ENCODE measurements at places on chromosomes 16 and 17. TPM values are rescaled to one million over a fixed set of nuclear protein-coding genes. Genes with fewer than 3 reads are reported as not detected.

DNA sequence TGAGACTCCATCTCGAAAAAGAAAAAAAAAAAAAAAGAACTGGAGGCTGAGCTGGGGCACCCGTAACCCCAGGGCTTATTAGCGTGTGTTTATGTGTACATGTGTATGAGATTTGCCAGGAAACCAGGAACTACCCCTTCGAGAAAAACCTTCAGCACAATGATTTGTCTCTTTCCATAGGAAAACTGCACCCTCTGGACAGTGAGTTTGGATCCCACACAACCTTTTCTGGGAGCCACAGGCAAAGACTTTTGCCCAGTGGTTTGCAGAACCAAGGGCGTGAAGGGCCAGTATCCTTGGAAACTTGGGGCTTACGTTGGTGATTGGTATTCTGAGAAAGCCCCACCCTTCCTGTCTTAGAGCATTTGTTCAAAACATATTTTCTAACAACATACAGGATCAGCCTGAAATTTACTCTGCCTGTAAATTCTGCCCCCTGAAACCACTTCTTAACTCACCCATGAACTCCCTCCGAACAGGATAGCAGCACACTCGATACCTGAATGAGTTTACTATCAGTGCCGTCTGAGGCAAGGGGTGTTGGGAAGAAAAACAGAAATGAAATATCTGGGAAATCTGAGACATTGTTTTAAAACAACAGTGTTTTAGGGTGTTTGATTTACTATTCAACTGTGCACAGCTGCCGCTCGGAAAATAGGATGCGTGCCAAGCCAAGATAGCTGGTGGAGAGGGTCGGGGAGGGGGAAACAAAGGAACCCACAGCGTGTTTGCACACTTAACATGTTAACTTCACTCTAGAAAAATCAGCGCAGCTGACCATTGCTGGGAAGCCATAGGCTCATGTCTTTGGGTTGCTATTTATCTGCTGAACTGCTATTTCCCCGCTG is 40.2 kb upstream of the MAF start:
- no peaks in the 10 kb centered on the region for H3K4me1 ChIP-seq
- no peak overlapping the region for H3K27ac ChIP-seq
- DNase-seq, result no peak
- no peaks in the 10 kb centered on the region for H3K27me3 ChIP-seq
- no peaks in the 10 kb centered on the region for H3K36me3 ChIP-seq

GRCh38 chr17:79282294-79282693 is 207.7 kb downstream of the ENGASE start:
- H3K27ac ChIP-seq, result no peak overlapping the region
- no peaks in the 10 kb centered on the region for H3K27me3 ChIP-seq
- no peak overlapping the region for H3K4me3 ChIP-seq
- H3K4me1 ChIP-seq, result 0 out of 2 replicates have a peak, but pooled peaks cover 5% of the 10 kb centered on the region
- no peak for DNase-seq

DNA sequence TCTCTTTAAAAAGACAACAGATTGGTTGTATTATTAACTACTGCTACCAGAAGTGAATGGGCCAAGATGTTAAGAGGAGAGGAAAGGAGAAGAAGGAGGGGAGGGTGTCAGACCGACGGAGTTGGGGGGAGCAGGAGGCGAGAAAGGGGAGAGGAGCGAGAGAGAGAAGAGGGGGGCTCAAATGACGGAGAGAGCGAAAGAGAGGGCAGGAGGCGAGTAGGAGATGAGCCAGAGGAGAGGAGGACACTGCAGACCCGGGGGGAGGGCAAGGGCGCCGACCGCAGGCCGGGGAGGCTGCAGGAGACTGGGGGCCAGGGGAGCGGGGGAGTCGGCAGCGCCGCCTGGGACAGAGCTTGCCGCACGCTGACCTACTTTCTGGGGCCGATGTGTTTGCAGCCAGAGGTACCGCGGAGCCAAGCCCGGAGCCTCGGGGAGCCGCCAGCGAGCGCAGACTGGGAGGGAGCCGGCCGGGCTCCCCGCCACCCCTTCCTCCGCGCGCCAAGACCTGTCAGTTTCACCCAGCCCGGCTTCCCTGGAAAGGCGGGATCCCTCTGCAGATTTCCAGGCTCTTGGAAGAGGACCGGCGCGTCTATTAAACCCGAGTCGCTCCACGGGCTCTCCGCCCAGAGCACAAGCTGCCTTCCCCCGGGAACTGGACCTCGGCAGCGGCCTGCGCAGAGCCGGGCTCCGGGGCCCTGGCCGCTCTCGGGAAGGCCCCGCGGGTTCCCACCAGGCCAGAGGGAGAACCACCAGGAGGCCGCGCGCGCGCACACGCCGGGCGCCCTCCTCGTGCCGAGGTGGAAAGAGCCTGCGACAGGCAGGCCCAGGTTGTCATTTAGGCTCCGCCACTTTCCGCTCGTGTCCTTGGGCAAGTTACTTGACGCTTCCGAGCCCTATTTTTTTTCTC is 74.6 kb downstream of the CMC2 start:
- H3K36me3 ChIP-seq, result no peaks in the 10 kb centered on the region
- DNase-seq, result peak; percentile 65
- peaks cover 17% of the 10 kb centered on the region for H3K4me1 ChIP-seq
- H3K4me3 ChIP-seq, result peak overlapping the region; percentile 78
- peaks cover 39% of the 10 kb centered on the region for H3K27me3 ChIP-seq

DNA sequence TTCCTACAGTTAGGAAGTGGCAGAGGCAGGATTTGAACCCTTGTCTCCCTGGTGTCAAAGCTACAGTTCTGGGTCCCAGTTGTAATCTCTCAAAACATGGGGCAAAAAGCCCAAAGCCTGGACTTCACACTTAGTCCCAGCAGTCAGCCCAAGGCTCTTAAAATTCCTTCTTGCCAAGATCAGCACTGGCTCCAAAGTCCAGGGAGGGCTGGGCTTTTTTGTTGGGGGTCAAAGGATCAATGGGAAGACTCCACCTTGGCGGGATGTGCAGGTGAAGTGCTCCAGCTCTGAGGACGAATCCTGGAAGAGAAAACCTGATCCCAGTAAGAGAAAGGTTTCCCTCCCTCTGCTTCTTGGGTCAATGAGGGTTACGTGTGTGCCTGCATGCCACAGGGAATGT is 195.5 kb downstream of the HAPSTR1 start:
- H3K4me3 ChIP-seq, result no peak overlapping the region
- peaks cover 2% of the 10 kb centered on the region for H3K27me3 ChIP-seq
- no peaks in the 10 kb centered on the region for H3K4me1 ChIP-seq
- no peak for DNase-seq

DNA sequence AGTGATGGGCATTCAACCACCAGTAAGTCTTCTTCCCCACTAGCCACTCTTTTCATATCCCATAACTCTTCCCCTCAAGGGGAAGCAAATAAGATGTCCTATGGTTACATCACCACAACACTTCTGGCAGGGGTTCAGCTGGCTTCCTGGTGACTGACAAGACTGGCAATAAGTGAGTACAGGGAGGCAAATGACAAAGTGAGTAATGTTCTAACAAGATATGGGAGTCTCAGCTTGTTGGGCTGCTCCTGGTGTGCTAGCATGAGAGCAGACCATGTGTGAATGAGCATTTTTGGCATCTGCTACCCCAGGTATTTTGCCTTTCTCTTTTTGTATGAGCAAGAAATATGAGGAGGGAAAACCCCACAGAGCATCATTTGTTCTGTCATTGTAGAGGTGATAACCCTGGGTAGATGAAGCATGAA is 9.9 kb downstream of the TMIGD1 start:
- no peaks in the 10 kb centered on the region for H3K36me3 ChIP-seq
- no peaks in the 10 kb centered on the region for H3K27me3 ChIP-seq
- no peak overlapping the region for H3K27ac ChIP-seq
- H3K4me3 ChIP-seq, result no peak overlapping the region
- H3K4me1 ChIP-seq, result no peaks in the 10 kb centered on the region

The EVI2B gene
- 0.37 TPM for total RNA-seq

DNA sequence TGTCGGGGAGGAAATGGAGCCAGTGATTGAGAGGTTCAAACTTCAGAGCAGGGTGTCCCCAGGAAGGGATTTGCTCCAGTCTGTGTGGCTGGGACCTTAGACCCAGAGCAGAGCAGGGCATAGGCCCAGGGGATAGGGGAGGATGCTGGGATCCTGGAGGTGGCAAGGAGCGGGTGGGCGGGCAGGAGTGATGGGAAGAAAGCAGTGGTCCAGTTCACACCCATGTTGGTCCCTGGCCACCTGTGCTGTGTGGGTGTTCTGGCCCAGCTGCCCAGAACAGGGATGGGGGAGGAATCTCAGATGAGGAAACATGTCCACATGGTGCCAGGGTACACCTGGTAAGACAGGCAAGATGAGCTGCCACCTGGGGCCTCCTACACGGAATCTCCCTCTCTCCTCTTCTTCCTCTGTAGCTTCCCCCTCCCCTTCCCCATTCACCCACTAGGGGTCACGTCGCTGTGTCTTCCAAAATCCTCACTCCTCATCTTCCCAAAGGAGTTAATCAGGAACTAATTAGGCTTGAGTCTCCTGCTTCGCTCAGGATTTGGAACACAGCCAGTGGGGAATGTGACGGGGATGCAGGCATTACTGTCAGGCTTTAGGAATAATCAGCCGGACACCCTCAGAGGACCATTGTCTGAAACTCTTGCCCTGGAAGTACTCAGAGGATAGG is 2.3 kb downstream of the BEAN1 start:
- no peak overlapping the region for H3K27ac ChIP-seq
- H3K36me3 ChIP-seq, result no peaks in the 10 kb centered on the region
- H3K4me3 ChIP-seq, result no peak overlapping the region
- no peak for DNase-seq
- H3K27me3 ChIP-seq, result peaks cover 74% of the 10 kb centered on the region

DNA sequence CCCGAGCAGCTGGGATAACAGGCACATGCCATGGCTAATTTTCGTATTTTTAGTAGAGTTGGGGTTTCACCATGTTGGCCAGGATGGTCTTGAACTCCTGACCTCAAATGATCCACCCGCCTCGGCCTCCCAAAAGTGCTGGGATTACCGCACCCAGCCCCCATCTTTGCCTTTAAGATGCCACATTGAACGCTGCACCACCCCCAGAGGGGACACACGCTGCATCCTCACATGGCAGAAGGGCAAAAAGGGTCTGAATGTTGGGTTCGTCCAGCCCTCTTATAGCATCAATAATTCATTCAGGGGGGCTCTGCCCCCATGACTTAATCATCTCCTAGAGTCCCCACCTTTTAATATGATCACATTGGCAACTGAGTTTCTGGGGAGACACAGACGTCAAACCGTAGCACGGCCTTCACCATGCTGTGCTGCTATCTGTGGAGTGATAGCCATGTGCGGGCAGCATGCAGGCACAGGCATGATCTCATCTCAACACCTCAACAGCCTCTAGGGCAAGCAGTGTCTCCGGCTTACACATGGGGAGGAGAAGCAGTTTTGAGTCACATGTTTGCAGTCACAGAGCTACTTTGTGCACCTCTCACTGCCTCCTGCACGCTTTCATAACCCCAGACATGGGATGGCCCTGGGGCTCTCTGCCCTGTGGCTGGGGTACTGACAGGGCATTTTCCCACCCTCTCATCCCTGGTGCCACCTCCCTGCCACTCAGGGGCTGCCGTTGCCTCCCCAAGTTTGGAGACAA is 30.0 kb downstream of the IL21R start:
- H3K4me1 ChIP-seq, result no peaks in the 10 kb centered on the region
- no peak for DNase-seq
- no peak overlapping the region for H3K27ac ChIP-seq
- H3K27me3 ChIP-seq, result no peaks in the 10 kb centered on the region
- no peak overlapping the region for H3K4me3 ChIP-seq
- no peaks in the 10 kb centered on the region for H3K36me3 ChIP-seq

The UNC119 gene
- 59.6 TPM for total RNA-seq

The TMC8 gene
- total RNA-seq, result 3.1 TPM

The FSCN2 gene
- total RNA-seq, result 0.89 TPM

GRCh38 chr17:71023249-71024030 is 854.1 kb downstream of the KCNJ2 start:
- DNase-seq, result no peak
- no peak overlapping the region for H3K27ac ChIP-seq
- no peak overlapping the region for H3K4me3 ChIP-seq
- peaks cover 15% of the 10 kb centered on the region for H3K27me3 ChIP-seq
- no peaks in the 10 kb centered on the region for H3K36me3 ChIP-seq

The TMEM231 gene
- 12.0 TPM for total RNA-seq

GRCh38 chr17:57045868-57046704 is 39.0 kb upstream of the AKAP1 start:
- peak; percentile 36 for DNase-seq
- no peak overlapping the region for H3K4me3 ChIP-seq
- no peaks in the 10 kb centered on the region for H3K36me3 ChIP-seq
- H3K4me1 ChIP-seq, result peaks cover 26% of the 10 kb centered on the region
- no peak overlapping the region for H3K27ac ChIP-seq

DNA sequence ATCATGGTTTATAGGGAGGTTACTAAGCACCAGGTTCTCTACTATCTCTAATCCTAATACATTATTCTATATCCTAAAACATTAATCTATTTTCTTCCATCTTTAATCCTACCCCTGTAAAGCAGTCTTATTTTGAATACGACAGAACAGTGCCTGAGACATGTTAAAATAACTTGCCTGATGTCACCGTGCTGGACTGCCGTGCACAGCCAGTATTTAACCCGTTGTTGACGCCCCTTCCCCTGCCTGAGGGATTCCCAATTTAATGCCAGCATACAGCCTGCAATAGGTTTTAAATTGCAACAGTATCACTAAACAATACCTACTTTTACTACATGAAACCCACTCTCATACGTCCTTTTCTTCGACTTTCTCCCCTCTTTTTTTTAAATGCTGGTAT is 133.3 kb downstream of the PARN start:
- H3K4me1 ChIP-seq, result peaks cover 60% of the 10 kb centered on the region
- no peak overlapping the region for H3K4me3 ChIP-seq
- no peaks in the 10 kb centered on the region for H3K36me3 ChIP-seq

DNA sequence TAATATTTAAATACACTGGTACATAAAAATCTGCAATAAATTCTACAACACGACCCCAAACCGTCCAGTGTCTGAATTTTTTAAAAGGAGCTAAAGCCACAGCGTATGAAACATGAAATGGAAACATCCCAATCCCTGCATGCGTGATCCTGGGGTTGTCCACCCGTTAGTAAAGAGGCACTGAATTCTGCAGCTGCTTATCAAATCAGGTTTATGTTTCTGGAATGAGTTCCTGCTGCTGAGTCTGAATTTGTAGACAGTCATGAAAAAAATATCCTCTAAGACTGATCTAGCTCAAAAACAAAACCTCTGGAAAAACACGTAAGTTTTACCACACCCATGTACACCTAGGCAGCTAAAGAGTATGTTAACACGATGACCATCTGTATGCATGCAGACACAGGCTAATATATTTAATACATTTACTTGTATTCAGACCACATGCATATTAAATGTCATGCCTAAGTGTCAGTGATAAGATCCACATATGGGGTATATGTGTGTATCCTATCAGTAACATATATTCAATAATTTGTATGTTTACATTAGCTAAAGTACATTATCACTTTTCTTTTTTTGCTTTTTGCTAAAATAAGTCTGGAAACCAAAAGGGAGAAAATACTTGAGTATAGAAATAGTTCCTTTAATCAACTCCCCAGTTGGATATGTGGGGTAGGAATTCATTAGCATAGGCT is 420.5 kb upstream of the PSMD7 start:
- peaks cover 22% of the 10 kb centered on the region for H3K4me1 ChIP-seq
- DNase-seq, result no peak
- H3K36me3 ChIP-seq, result no peaks in the 10 kb centered on the region
